ENCODE measurements at places on chromosomes 1 and 21.
A peak's percentile ranks its signal among the peaks of the same experiment; 100 is the strongest.

DNA sequence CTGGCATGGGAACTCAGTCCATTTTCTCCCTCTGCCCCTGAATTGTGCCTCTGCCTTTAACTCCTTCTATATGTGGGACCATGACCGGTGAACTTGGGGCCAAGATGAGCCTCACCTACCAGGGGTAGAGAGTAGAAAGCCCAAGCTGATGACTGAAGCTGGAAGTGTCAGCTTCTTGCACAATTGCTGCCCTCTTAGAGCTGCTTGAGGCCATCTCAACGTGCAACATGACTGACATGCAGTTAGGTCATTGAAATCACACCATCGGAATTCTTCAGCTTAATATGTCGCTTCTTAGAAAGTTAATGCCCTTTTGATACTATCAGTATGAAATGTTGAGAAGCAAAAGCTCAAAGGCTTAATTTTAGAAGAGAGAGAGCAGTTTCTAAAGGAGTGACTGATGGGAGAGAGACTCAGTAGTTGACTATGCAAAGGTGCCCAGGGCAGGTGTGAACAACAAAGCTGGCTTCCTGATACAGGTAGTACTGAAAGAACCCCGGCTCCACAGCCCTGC lies 89.4 kb upstream of the UBE2U start:
- no peak for ATAC-seq

GRCh38 chr1:248872752-248873408 lies 14.0 kb upstream of the ZNF692 start:
- peak; percentile 60 for ATAC-seq

- ATAC-seq: no peak
Measured at GRCh38 chr1:165288350-165289120, 68.0 kb downstream of the LMX1A start.

- ATAC-seq: no peak
Measured at GRCh38 chr1:61399199-61399598, 316.8 kb downstream of the NFIA start.

DNA sequence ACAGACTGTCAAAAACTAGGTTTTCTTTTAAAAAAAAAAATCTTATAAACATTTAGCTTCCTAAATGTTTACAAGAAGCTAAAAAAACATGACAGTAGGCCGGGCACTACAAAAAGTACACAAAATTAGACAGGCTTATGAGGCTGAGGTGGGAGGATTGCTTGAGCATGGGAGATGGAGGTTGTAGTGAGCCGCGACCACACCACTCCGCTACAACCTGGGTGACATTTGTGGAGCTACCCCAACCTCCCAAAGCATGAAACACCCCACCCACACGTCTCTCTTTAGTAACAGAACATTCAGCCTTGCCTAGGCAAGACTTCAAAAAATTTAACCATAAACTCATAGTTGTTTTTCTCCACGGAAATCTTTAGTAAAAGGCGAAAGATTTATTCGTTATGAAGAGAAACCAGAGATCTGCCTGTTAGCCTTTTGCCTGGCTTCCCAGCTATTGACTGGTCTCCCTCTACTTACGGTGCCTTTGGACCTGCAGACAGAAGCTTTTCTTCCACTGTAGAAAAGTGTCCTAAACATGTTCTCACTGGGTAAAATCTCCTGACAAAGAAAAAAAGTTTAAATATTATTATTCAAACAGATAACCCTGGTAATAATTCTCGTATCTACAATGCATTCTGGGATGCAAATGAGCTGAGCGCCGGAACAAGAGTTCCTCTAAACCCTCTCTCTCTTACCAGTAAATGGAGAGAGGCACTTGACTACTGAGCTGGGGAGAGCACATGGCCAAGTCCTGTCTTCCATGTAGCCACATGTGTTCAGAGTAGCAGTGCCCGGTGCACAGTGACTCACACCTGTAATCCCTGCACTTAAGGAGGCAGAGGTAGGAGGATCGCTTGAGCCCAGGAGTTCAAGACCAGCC lies 9.2 kb downstream of the RNU5D-1 start:
- peak; percentile 73 for ATAC-seq

DNA sequence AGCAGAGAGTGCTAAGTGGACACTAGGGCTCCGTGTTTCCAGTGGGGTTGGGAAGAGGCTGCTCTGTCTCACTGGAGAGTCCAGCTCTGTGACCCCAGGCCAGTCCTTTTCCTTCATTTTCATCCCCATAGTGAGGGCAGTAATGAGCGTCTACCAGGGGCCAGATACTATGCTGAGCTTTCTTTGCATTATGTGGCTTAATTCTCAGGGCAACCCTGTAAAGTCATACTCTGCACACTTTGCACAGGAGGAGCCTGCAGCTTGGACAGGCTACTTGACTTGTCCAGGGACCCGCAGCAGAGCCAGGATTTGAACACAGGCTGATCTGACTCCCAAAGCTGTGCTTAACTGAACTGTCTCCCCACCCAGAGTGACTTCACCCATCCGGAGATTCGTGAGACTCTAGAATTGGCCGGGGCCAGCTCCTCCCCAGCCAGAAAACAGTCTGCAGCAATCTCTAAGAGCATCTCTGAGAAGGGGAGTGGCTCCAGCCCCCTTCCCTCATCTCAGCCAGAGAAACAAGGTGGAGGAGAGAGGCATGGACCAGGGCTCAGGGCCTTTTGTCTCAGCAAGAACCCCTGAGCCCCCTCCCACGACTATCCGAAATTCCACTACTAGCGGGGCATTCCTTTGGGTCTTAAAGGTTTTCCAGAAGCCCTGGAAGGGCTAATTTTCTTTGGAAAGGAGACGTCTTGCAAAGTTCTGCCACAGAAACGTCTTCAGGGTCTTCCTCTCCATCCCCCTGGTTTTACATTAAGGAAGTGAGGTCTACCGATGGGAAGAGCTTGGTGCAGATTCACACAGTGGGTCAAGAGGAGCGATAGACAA lies 866 bp upstream of the FNDC5 start:
- peak; percentile 43 for ATAC-seq

DNA sequence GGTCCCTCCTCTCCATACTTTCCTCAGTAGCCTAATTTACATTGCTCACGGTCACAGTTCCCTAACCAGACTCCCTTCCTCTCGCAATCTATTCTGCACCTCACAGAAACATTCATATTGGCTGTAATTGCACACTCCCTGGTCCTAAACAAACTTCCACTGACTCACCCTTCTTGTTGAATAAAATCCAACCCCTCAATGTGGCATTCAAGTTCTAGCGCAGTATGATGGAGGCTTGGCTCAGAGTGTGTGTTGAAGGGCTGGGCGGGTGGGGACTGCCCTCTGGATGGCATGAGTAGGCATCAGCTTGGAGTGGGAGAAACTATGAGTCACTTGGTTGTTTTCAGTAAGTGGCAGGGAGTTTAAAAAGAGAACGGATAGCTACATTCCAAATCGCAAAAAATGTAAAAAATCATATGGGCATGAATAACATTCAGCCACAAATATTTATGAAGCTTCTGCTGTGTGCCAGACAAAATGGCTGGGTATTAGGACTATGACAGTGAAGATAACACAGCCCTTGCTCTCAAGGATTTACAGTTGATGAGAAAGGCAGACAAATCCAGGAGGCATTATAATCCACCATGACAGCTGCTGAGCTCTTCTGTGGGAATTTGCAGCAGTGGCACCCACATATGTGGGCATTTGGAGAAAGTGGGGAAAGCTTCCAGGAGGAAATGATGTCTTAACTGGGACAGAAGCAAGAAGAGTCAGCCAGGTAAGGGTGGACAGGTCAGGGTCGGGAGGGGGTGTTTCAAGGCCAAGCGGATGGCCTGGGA lies 42.2 kb upstream of the LYST start:
- ATAC-seq: peak; percentile 52

DNA sequence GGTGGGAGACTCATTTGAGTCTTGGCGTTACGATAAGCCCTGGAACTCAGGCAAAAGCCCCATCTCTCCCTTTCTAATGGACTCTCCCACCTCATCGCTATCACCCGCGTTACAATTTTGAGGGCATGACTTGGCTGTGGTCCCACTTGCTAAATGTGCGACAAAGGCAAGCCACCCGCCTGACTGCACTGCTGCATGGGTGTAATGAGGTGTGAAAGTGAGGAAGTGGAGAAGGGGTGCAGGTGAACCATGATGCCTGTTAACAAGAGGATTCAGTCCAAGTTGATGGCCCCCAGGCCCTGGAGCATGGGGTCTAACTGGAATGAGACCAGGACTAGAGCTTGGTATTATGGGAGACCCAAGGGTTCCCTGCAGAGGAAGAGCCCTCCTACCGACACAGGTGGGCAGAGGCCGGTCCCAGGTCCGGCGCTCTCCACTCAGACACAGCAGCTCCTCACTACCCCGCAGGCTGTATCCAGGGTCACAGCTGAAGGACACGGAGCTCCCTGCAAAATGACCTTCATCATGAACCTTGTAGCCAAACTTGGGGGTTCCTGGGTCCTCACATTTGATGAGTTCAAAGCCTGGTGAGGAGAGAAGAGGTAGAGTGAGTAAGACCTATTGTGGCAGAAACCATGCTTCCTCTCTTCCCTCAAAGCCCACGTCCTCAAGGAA lies 165.4 kb upstream of the HMGB4 start:
- ATAC-seq: no peak

- ATAC-seq: no peak
Measured at GRCh38 chr1:241411056-241411775, 54.2 kb upstream of the RGS7 start.

- no peak for ATAC-seq
Measured at GRCh38 chr1:244341455-244342450, 110.0 kb downstream of the ADSS2 start.

GRCh38 chr1:153598309-153599172 lies 14.4 kb downstream of the S100A16 start:
- peak; percentile 48 for ATAC-seq

- no peak for ATAC-seq
Measured at GRCh38 chr21:43644609-43645008, 14.7 kb downstream of the HSF2BP start.

- ATAC-seq: no peak
Measured at GRCh38 chr1:216830424-216831210, 107.4 kb upstream of the ESRRG start.
